Activated T-helper 1 cell treated with anti-CD3 and anti-CD28 coated beads, Interleukin-2, amount 50 U/mL, for 16 hours (primary cell): ENCODE measurements at places on chromosomes 13 and 19.

- DNase-seq: no peak
These were observed 183.0 kb downstream of the RFC3 start for GRCh38 chr13:34000955-34001354.

DNA sequence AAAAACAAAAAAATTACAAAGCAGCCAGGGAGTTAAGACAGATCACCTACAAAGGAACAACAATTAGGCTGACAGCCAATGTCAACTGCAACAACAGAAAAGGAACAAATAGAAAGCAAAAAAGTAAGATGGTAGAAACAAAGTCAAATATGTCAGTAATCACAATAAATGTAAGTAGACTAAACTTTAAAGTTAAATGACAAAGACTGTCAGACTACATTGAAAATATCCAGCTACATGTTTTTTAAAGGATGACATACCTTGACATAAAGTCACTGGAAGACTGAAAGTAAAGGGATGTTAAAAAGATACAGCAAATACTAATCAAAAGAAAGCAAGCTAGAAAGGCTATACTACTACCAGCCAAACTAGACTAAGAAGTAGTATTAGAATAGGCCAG is 14.9 kb downstream of the TMEM161A start:
- DNase-seq: no peak

GRCh38 chr13:76000131-76000530 is 364.0 kb downstream of the LMO7 start:
- DNase-seq: no peak

GRCh38 chr13:36559375-36559774 is 114.4 kb upstream of the SERTM1 start:
- no peak for DNase-seq

- DNase-seq: no peak
These were observed 40.8 kb upstream of the TPP2 start for GRCh38 chr13:102555914-102556553.

DNA sequence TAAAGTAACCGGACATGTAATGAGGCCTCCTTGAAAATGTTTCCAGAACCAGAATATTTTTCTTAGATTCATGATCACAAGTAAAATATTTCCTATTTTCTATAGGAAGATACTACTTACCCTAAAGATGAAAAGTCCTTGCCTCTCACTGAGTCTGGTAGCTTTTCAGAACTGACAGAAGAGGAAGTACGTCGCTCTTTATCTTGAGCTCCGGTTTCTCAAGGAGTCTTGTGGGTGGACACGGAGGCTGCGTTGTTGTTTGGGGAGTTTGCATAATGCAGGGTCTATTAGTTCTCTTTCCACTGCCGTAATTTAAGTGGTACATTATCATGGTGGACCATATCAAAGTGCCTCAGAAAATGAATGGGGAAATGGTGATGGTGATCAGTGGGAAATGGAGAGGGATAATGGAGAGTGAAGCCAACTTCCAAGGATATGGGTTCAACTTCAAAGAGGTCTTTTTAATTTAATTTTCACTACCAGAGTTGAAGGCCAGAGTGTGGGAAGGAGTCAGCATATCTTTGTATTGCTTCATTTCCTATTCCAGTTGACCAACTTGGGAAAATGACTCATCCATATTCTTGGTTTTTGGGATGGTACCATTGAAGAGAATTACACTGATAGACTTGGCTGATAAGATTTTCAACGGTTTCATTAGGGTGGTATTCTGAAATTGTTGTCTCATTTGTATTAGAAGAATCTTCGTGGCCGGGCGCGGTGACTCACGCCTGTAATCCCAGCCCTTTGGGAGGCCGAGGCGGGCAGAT is 23.4 kb downstream of the MBD3L2B start:
- no peak for DNase-seq

DNA sequence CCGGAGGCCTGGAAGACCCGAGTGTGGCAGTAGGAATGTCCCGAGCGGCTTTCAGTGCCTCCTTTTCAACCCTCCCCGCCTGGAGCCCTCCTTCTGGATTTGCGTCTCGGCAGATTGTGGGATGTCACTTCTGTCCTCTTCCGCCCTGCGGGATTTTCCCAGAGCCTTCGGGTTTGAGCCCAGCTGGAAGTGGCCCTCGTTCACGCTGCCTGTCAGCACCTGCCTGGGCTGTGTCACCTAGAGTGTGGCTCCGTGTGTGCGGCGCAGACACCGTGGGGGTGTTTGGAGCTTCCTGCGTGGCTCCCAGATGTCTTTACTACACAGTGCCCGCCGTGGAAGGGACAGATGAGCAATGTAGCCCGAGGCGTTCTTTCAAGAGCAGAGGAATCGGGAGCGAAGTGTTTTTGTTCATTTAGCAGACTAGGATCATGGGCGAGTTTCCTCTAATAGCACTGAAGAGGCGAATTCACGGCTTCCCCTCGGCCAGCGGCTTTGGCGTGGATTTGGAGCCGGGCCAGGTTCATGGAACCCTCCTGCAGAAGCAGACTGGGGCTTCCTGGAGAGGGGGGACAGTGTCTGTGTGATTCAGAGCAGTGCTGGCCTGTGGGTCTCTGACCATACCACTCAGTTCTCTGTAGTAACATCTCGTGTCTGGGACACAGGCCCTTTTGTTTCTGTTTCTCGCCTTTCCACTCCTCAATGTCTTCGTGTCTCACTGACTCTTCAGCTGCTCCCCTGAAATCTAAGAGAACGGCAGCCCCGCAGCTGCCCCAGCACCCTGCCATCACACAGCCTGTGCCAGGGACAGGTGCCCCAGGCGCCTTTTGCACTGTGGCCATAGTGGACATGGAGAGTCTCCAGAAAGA is 68.0 kb downstream of the KDM4B start:
- DNase-seq: no peak

DNA sequence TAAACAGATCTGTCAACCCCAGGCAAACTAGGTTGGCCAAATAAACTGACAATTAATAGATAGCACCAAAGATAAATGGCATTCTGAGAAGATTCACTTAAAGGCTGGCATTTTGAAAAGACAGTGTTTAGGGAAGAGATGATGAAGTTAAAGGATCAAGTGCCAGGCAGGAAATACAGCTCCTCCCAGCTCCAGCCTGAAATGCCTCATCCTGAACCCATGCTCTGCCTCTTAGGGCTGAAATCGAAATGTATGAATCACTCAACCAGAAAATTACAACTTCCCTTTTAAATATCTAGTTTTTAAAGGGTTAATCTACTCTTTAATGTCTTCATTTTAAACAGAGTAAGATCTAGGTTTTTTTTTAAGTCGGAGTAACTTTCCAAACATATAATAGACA is 171.2 kb upstream of the UBL3 start:
- DNase-seq: no peak

GRCh38 chr13:62687732-62688131 is 1272.1 kb upstream of the PCDH20 start:
- no peak for DNase-seq

DNA sequence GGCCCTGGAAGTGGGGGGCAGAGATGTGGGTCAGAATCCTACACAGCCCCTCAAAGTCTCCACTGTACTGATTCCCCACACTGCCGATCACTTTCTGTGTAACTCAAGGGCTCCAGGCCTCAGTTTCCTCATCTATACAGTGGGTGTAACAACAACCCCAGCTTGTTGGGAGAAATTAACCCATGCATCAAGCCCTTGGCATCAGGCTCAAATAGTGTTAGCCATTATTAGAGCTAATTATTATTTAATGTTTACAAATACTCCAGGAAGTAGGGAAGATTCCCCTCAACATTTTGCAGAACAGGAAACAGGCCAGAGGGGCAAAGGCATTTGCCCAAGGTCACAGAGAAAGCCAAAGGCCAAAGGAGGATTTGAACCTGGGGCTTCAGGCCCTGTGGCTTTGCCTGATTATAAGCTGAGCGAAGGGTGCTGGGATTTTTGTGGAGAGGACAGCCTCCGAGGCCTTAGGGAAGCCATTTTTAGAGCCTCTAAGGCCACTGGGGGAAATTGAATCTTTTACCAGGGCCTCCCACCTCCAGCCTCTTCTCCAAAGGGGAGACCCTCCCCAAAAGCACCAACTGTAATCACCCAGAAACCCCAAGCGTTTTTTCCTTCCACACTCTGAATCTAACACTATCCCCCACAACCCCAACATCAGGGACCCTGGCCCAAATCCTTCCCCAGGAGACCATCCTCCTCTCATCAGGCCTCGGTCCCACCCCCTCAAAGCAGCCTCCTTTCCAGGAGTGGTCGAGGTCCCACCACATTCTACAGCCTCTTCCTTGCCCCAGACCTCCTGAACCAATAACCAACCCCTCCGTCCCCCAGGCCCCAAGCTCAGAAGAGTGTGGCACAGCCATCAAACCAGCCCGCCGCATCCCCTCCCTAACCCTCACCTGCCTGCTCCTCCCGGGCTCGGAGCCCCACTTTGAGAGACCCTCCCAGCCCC is 1.1 kb downstream of the FKBP8 start:
- no peak for DNase-seq

DNA sequence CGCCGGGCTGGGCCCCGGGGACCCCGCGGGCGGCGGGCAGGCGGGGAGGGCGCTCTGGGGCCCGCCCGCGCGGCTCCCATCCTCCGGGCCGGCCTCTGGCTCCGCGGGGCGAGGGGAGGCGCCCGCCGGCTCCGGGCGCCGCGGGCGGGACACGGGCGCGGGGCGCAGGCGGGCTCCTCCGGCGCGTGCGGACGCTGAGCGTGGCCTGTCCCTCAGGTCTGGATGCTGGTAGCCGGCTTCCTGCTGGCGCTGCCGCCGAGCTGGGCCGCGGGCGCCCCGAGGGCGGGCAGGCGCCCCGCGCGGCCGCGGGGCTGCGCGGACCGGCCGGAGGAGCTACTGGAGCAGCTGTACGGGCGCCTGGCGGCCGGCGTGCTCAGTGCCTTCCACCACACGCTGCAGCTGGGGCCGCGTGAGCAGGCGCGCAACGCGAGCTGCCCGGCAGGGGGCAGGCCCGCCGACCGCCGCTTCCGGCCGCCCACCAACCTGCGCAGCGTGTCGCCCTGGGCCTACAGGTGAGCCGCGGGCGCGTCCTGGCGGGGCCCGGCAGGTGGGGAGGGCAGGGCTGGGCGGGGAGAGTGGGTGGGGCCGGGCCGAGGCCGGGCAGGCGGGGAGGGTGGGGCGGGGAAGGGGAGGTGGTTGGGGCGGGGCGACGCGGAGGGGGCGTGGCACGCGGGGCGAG is 420 bp downstream of the IL17D start:
- DNase-seq: peak; percentile 43

DNA sequence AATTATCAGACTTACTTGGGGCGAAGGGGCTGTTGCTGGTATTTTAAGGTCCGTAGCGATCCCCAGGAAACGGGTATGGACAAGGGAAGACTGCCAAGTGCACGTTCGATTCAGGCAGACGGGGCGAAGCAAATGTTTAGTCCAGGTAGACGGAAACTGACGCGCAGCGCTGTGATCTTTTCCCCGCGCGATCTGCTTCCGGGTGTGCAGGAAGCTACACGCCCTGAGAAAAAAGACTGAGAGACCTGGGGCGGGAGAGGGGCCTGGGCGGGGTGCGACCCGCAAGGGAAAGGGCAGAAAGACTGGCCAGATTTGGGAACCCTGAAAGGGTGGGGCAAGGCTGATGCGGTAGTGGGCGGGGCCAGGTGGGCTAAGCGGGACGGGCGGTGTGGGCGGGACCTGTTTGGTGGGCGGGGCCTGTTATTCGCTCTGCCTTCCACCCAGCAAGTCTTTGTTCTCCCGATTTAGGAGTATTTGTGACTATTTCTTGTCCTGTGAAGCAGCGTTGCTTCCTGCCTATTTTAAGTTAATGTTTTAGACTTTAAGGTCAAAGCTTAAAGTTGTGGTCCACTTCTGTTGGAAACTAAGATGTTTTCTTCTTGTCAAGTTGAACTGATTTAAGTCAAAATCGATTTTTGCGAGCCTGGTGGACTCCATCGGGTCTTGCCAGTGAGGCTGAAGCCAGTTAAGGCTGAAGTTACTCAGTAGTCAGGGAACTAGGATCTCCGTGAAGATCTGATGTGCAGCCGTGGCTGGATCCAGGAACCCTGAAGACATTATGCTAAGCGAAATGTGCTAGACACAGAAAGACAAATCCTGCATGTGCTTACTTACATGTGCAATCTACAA is at the start of gene ZNF836:
Gene ZNF836, minus strand, starts transcription at position 301 of the 849 bp plus-strand sequence. CDS start 3,549 bp downstream, outside the sequence.
- peak; percentile 78 for DNase-seq

- DNase-seq: no peak
These were observed 1.1 kb downstream of the NAXD start for GRCh38 chr13:110616103-110617101.

- no peak for DNase-seq
These were observed 12.0 kb upstream of the DZIP1 start for GRCh38 chr13:95656386-95657015.
